ENCODE measurements at places on chromosomes 12 and 14.
A peak's percentile ranks its signal among the peaks of the same experiment; 100 is the strongest.

DNA sequence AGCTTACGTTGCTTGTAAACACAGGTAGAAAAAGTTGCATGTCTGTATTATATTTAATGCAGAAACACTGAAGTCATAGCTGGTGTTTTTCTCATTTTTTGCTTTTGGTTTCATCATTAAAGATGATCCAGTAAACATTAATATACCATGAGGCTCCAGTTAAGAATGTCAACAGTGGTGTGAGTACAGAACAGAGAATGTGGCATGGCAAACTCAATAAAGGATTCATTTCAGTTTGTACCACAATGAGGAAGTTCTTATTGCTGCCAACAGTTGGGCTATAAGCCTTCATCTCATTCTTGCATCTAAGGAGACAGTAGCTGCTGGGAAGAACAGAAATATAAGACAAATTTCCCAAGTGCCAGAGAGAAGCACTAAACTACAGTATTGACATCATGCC lies 72.1 kb upstream of the ST8SIA1 start:
- no peak for DNase-seq

- DNase-seq, result no peak
Observed at GRCh38 chr12:112164011-112164660, 38.8 kb downstream of the TRAFD1 start.

DNA sequence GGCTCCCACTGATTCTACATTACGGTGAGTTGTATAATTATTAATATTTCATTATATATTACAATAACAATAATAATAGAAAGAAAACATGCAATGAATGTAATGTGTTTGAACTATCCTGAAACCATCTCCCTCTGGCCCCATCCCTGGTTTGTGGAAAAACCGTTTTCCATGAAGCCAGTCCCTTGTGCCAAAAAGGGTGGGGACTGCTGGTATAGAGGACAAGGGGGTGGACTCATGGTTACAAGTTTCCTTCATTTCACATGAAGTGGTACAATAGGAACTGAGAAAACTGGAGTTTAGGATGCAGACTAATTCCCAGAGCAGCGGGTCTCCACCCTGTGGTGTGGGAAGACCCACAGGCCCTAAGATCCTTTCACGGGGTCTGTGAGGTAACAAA lies 3.0 kb upstream of the C1RL start:
- DNase-seq, result no peak

GRCh38 chr12:44088647-44089046 lies 252.8 kb downstream of the TMEM117 start:
- no peak for DNase-seq

- DNase-seq, result peak; percentile 51
Observed at GRCh38 chr12:54262403-54262925, 17.5 kb downstream of the CBX5 start.

DNA sequence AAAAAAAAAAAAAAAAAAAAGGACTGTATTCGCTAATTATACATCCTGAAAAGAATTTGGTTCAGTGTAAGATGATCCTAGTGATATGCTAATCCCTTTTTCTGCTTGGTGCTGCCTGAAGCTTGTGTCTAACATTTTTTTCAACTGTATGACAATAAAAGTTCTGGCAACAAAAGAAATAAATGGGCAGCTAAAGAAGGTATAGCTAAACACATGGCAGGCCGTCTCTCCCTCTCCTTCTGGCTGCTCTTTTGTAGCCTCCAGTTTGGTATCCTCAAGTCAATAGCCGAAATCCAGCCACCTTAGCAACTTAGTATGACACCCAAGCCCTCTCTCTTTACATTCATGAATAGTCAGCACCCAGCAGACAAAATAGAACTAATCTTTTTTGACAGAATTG lies 198.3 kb upstream of the OTX2 start:
- no peak for DNase-seq

- peak; percentile 61 for DNase-seq
Observed at GRCh38 chr14:60349663-60350365, 100.8 kb downstream of the PPM1A start.

- no peak for DNase-seq
Observed at GRCh38 chr14:99749763-99750715, 43.2 kb upstream of the EML1 start.

- DNase-seq, result peak; percentile 80
Observed at GRCh38 chr12:47717443-47718193, 7.7 kb downstream of the ENDOU start.

GRCh38 chr12:117882603-117883184 lies 86.1 kb downstream of the KSR2 start:
- DNase-seq, result no peak

DNA sequence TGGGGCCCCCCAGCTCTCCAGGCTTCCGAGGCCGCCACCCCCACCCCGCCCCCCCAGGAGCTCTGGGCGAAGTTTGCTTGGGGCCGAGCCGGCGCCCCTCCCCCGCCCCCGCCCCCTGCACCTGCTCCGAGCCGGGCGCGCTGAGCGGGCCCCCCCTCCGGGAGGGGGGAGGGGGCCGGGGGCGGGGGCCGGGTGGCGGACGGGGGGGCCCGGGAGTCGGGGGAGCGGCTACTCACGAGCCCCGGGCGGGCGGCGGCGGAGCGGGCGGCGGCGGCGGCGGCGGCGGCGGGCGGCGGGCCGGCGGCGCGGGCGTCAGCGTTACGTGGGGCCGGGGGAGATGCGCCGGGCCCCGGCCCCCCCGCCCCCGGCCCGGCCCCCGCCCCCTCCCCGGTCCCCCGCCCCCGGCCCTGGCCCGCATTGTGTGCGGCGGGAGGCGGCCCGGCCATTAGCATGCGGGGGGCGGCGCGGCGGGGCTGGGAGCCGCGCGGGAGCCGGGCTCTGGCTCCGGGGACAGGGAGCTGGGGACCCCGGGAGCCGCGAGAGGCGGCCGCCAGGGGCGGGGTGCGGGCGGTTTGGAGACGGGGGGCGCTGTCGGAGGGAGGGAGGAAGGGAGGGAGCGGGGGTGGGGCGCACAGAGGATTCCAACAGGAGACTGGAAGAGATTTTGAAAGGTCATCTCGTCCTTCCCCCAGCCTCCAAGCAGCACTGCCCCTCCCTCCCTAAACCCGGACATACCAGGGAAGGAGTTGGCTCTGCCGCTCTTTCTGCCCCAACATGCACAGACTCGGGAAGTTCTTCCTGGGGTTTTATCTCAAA lies at the start of gene ZNF219:
Gene ZNF219, minus strand, starts transcription at position 580 of the 816 bp plus-strand sequence. CDS start 5,064 bp downstream, outside the sequence.
- peak; percentile 60 for DNase-seq

DNA sequence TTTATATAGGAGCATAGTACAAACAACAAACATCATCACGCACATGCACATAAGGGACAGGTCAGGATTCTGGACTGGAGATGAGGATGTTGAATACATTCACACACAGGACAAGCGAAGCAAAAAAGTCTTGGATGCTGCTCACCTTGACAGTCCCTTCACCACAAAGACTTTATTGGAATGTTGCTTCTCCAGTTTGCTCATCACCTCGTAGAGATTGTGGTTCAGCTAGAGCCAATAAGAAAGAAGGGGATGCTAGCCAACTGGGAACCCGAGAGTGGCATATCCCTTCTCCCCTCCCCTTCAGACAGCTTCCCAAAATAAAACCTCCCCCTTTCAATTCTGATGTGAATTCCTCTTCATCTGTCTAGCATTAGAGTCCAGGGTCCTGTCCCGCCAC lies 25.4 kb upstream of the SMAGP start:
- no peak for DNase-seq

- no peak for DNase-seq
Observed at GRCh38 chr14:96817750-96818666, 20.8 kb downstream of the VRK1 start.

DNA sequence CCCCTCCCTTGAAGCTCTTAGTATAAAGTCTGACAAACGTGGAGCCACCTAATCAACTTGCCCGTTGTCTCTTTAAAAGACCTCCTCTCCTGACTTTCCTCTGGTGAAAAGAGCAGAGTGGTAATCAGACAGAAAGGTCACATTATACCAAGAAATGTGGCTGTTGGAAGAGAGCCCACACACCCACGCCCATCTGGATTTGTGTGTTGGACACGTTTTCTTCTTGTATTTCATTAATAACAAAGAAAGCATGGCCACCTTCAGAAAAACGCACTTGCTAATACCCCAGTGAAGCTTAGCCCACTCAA lies 41.3 kb downstream of the CCDC60 start:
- DNase-seq, result no peak

- no peak for DNase-seq
Observed at GRCh38 chr12:52231305-52232202, 1.5 kb upstream of the KRT7 start.

GRCh38 chr12:30959110-30959710 lies 32.7 kb downstream of the TSPAN11 start:
- DNase-seq, result no peak

- DNase-seq, result no peak
Observed at GRCh38 chr14:98754343-98755020, 517.5 kb downstream of the BCL11B start.

DNA sequence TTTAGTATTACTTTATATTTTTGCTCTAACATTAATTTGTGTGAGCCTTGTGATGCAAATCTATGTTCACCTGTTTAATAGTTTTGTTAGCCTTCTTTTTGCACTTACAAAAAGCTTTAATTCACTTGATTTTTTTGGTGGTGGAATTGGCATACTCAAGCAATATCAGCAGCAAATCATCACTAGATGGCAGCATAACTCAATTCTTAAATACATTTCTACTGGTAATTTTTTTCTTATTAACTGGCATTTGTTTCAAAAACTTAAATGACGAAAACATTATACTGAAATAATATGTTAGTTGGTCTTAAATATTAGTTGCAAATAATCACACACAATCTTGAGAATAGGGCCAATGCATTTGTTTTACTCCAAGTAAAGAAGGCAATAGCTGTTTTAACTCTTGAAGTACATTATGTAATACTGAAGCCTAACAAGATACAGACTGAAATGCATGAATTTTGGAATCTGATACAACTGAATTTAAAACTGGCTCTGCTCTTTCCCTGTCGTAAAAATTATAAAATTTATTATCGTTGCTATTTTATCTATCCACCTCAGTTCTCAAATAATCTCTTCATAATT lies 151.5 kb downstream of the ATXN7L3B start:
- DNase-seq, result peak; percentile 56

GRCh38 chr14:101084436-101084826 lies 180.9 kb upstream of the RTL1 start:
- DNase-seq, result no peak

DNA sequence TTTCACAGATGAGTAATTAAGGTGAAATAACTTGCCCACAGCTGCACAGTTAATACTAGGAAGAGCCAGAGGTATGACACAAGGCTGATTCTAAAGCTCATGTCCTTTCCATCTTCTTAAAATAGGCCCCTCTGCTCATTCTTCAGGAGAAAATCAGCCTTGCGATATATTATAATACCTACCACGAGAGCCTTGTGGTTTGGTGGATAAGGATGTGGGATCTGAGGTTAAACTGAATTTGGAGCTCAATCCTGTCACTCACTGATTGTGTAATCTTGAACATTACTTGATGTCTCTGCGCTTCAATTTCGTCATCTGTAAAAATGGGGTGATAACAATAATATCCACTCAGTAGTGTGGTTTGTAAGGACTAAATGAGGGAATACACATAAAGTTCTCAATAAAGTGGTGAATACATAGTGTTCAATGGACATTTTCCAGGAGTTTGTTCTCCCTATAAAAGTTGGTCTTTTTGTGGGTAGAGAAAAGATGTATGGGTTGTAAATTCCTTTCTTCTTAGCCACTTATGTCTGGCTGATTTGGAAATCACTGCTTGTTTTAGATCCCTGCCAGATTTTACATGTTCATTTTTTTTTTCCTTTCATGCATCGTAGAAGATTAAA lies 25.1 kb upstream of the ATP2B1 start:
- DNase-seq, result peak; percentile 66

DNA sequence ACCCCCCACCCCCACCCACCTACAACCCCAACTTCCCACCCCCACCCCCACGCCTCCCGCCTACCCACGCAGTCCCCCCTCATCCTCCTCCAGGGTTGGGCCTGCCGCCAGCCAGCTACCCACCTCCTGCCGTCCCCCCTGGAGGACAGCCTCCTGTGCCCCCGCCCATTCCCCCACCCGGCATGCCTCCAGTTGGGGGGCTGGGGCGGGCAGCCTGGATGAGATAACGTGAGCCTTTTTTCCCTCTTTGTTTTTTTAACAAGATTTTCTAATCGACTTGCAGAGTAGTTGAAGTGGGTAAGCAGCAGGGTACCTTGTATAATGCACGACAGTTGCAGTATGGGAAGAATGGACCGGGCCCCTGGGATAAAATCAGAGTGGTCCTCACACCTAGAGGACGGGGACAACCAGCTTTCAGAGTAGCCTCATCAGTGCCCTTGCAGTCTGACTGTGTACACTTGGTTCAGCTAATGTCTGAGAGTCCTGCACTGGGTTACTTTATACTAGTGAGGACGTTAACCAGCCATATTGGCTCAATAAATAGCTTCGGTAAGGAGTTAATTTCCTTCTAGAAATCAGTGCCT lies 29.4 kb downstream of the CCNK start:
- DNase-seq, result no peak

DNA sequence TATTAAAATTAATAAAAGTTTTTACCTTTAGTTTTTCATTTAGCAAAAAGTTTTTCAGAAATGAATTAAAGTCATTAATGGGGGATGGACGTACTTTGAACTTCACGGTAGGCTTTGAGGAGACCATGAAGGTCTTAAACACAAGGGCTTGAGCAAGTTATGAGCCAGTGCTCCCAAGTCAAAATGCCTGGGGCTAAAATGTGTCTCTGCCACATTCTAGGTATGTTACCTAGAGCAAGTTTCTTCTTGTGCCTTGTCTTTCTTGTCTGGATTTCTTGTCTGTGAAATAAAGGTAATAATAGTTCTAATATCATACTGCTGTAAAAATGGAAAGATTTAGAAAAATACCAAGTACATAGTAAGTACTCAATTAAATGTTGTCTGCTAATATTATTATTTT lies 132.7 kb upstream of the USP15 start:
- no peak for DNase-seq

GRCh38 chr12:83896416-83896815 lies 1016.2 kb downstream of the SLC6A15 start:
- DNase-seq, result no peak

DNA sequence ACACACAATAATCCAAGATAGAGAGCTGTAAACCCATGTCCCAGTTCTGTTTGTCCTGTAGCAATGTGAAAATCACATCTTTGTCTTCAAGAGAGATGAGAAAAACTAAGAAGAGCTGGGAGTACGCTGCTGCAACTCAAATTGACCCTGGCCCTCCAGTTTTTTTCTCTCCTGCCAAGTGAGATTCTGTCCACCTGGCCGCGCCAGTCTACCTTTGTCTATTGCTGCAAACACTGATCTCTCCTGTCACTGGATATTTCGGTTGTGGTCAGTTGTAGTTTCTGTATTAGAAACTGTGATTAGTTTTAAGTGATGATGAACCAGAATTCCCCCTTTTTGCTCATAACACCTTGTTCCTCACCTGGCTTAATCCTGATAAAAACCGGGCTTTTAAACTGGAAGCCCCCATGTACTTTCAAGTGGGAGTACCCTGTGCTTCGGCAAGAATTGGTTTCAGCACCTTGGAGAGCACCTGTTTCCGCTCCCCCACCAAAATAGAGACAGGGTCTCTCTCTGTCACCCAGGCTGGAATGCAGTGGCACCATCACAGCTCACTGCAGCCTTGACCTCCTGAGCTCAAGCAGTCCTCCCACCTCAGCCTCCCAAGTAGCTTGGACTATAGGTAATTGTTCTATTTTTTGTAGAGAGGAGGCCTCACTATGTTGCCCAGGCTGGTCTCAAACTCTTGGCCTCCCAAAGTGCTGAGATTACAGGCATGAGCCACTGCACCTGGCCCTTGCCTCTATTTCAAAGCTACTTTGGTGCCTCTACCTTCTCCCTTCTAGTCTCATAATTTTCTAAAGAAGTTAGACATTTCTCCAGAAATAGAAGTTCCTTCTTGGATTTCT lies 156.8 kb downstream of the PHETA1 start:
- DNase-seq, result no peak

- DNase-seq, result peak; percentile 89
Observed at GRCh38 chr14:71355324-71356201, 448.3 kb downstream of the PCNX1 start.

GRCh38 chr14:101797856-101798255 lies 36.3 kb downstream of the PPP2R5C start:
- DNase-seq, result no peak

Data from hematopoietic multipotent progenitor cell treated with erythropoietin and hydrocortisone succinate and interleukin-3 and kit ligand, for 8 days (in vitro differentiated cells).